NCI-H1105 (cell line): ENCODE measurements at places on chromosomes 4 and X.

DNA sequence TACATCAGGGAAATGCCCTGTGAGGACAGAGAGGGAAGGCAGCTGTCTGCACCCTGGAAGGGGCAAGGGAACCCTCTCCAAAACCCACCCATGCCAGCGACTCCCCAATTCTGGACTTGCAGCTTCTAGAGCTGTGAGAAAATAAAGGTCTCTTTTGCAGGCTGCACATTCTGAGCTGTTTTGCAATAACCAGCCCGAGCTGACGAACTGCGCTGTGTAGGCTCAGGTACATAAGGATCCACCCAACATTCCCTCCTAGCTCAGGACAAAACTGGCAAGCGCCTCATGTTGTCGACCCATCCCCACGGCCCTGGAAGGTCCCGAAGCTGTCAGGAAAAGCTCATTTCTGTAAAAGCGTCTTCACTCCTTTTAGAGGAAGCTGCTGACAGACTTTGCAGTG is 271.8 kb downstream of the CRLF2 start:
- DNase-seq: no peak

DNA sequence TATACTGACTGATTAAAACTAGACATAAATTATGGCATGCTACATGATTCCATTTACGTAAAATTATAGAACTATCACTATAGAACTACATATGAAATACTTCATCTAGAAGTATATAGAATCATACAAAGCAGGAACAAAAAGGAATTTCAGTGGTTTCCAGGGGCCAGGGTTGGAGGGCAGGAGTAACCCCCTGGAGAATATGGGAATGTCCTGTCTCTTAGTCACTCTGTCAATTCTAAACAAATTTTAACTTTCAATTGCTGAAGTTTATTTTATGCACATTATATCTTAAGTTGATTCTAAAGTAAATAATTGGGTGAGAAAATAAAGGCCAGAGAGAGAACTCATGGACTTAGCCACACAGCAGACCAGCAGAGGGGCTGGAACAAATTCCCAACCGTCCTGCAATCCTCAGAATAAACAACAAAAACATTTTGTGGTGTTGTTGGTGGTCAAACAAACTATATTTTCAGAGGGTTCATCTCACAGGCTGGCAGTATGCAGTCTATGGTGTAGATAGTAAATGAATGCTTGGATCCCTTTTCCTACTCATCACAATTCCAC is 476.9 kb upstream of the SLIT2 start:
- no peak for DNase-seq

GRCh38 chr4:121073004-121073435 is 685 bp upstream of the NDNF start:
- DNase-seq: peak; percentile 28

- DNase-seq: peak; percentile 36
Measured at GRCh38 chr4:87853108-87853507, 20.3 kb downstream of the MEPE start.

DNA sequence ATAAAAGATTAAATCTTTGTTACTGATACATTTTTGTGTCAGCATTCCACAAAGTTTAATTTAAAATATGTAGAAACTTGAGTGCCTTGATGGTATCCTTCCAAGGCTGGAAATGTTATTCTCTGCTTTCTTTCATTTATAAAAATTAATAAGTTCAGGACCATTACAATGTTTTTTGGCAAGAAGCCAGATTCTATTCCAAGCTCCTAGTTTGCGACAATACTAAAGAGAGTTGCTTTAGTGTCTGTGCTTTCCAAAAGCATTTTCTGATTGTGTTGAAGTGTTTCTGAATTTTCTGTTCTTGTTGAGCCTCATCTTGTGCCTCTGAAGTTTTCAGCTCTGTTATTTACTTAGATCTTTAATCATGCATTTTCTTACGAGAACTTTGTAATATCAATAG is 516.2 kb downstream of the KCTD8 start:
- no peak for DNase-seq

GRCh38 chr4:4320528-4320927 is 30.5 kb downstream of the ZBTB49 start:
- no peak for DNase-seq

DNA sequence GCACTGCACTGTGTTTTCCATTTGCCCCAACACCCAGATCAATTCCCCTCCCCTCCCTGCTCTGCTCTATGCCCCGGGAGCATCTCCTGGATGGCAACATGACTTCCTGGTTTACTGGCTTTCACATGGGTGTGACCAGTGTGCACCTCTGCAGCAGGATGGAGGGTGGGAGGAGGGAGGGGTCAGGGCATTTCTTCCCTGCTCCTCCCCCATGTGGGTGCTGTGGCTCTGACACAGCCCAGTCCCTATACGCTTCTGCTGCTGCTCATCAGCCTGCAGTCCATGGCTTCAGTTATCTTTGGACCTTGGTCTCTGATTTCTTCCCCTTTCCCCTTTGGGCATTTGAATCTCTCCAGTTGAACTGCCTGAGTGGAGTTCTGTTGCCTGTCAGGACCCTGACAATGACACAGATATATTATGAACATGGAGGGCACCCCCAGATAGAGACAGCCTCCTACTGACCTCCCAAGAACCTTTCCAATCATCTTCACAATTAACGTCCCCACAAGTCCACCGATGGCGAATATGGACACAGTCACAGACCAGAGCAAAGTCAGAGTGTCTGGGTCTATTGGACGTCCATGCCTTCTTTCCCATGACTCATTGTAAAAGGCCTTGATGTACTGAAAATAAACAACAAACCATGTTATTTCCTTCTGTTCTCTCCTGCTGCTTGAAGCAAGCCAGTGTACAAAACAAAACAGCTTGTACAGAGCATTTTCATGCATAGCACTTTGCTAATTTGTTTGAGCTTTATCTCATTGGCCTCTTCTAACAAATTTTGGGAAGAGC is 24.8 kb downstream of the SLC2A9 start:
- DNase-seq: no peak

GRCh38 chrX:65493431-65493830 is 41.2 kb downstream of the LAS1L start:
- no peak for DNase-seq
